ENCODE measurements at places on chromosomes 2 and 18.

- no peak for DNase-seq
Measured at GRCh38 chr2:133012847-133013734, 343.1 kb upstream of the LYPD1 start.

DNA sequence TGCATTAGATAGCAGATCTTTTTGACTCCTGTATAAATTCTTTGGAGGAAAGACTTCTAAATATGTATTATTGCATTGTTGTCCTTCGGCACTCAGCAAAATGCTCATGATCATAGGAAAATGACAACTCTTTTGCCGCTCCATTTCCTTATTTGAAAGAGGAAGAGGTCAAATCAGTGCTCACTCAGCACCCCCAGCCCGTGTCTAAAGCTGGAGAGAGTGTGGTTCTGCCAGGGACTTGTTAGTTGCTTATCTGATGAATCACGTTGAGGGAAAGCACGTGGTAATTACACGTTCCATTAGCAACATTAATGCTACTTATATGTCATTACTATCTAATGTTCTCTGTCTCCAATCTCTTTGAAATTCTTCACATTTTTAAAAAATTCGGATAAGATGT lies 46.0 kb upstream of the MBP start:
- no peak for DNase-seq

DNA sequence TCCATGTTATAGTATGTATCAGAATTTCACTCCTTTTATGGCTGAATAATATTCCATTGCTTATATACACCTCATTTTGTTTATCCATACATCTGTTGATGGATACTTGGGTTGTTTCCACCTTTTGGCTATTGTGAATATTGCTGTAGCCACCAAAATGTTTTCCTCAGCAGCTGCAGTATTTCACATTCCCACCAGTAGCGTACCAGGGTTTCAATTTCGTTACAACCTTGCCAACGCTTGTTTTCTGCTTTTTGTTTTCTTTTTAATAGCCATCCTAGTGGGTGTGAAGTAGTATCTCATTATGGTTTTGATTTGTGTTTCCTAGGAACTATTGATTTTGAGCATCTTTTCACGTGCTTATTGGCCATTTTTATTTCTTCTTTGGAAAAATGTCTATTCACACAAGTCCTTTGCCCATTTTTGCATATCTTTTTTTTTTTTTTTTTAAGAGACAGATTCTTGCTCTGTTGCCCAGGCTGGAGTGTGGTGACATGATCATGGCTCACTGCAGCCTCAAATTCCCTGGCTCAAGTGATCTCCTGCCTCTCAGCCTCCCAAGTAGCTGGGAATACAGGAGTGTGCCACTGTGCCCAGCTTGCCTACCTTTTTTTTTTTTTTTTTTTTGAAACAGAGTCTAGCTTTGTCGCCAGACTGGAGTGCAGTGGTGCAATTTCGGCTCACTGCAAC lies 14.2 kb downstream of the UBXN2A start:
- no peak for DNase-seq

DNA sequence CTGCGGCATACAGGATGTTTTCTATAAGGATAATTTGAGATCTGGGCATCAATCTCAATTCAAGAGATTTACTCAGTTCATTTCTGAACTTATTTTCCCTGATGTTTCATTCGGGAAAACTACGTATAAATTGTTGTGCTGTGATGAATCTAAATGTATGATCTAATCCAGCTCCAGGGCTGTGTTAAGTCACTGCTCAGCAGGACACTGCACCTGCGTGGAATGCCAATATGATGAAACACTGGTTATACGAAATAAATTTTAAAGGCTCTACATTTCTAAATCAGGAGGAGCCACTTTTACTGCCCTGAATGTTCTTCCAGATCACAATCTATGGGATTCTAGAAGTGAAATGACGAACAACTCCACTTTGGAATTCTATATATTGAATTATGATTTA lies 259.0 kb downstream of the HNMT start:
- no peak for DNase-seq

- no peak for DNase-seq
Measured at GRCh38 chr18:60445341-60445740, 72.8 kb upstream of the MC4R start.

DNA sequence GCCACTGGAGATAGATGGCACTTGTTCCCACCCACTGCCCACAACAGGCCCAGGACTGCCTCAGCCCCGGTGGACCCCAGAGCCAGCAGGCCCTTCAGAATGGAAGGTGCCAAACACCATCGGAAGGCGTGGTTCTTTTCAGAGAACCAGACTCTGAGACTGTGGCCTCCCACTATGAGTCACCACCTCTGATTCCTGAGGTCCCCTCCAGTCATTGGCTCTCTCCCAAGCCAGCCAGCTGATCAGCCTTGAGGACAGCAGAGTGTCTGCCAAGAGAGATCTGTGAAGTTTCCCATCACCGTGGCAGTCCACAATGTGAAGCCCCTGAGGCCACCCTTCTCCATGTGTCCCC lies 10.4 kb upstream of the MAP3K2 start:
- no peak for DNase-seq

- DNase-seq, result no peak
Measured at GRCh38 chr2:139194546-139194945, 414.4 kb upstream of the NXPH2 start.

DNA sequence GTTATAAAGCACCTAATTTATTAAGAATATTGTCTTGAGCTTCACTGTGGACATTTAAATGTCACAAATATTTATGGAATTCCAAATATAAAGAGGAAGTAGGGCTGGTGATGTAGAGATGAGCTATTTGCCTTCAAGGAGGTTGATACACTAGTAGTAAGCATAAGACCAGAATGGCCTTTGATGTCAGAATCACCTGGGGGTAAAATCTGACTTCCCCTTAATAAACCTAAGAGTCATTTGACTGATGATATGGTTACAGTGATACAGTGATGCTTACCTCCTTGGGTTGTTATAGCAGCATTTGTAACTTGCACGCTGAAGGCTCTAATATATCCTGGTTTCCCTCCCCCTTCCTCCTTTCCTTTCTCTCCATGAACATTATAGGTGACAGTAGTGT lies 143.7 kb downstream of the CERS6 start:
- DNase-seq, result no peak

DNA sequence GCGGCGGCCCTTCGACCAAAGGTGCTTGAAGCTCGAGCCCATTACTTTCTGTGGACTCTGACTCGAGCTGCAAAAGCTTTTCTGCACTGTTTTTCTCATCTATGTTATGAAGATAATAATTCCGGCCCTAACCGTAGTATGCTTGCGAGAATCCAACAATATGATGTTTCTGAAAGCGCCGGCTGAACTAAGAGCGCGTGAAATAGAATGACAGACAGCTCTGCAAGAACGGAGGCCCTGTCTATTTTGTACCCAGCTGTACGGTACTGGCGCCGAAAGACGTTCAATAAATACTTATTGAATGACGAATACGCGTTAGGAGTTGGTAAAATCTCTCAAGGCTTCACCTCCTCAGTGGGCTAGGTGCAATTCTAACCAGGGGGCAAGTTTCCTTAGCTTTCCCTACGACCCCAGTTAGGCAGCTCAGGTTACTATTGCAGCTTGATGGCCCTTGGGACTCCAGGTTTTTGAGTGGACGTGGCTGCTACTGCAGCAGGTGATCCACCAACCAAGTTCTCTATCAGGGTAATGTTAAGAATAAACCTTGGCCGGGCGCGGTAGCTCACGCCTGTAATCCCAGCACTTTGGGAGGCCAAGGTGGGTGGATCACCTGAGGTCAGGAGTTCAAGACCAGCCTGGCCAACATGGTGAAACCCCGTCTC lies 570 bp downstream of the SCRN3 start:
- no peak for DNase-seq

- no peak for DNase-seq
Measured at GRCh38 chr2:15813481-15814266, 126.7 kb upstream of the MYCN start.

GRCh38 chr18:25819746-25820363 lies 270.6 kb downstream of the SS18 start:
- no peak for DNase-seq

DNA sequence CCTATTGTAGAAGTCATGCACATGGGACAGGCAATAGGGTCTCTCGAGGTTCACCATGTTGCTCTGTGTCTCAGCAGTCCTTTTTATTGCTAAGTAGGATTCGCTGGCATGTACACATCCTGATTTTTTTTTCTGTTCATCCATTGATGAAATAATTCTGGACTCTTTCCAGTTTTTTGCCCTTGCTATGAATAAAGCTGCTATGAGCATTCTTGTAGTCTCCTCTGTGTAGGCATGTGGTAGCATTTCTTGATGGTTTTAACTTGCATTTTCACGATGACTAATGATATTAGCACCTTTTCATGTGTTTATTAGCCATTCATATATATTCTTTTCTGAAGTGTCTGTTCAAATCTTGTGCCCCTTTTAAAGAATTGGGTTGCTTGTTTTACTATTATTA lies 65.8 kb upstream of the EDAR start:
- DNase-seq, result no peak

DNA sequence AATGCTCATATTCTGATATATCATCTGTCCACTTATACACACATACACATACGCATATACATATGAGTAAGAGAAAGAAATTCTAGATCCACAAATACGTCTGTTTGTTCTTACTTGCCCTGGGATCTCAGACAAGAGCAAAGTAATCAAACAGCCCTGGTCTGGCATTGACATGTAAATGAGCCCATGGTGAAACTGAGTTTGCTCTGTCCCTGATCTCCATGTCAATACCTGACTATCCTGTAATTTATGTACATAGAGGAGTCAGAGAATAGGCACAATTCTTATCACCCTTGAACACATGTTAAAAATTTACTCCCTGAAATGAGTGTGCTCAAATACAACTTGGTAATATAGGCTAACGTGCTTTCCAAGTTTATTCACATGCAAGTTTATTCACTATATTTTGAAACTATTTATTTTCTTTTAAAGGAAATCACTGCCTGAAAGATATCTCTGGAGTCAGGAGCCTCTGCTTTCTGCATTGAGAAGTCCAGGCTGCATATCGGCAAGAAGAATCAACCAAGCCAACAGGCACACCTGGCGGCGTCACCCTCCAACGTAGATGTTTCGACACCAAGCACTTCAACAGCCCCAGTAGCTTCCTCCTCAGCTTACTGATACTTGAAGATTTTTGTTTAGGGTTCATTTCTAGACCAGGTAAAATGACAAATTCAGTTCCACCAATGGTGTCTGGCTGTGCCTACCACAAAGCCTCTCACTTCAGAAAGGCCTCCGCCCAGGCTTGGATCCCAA lies 100.6 kb downstream of the CMPK2 start:
- DNase-seq, result no peak

DNA sequence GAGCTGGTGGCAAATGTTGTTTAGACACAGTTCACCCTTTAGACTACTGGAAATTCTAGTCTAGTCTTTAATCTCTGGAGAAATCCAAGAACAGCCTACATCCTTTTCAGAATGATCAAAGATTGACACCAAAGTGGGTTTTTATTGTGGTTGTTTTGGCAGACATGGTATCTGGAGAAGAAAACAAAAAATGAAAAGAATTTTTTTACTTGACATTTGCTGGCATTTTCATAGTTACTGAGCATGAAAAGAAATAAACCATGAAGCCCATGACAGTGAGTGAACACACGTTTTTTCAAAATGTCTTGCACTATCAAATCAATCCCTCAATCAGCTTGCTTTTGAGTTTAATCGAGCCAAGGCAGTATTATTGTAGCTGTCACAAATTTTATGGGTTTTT lies 125.3 kb downstream of the CCBE1 start:
- DNase-seq, result no peak

DNA sequence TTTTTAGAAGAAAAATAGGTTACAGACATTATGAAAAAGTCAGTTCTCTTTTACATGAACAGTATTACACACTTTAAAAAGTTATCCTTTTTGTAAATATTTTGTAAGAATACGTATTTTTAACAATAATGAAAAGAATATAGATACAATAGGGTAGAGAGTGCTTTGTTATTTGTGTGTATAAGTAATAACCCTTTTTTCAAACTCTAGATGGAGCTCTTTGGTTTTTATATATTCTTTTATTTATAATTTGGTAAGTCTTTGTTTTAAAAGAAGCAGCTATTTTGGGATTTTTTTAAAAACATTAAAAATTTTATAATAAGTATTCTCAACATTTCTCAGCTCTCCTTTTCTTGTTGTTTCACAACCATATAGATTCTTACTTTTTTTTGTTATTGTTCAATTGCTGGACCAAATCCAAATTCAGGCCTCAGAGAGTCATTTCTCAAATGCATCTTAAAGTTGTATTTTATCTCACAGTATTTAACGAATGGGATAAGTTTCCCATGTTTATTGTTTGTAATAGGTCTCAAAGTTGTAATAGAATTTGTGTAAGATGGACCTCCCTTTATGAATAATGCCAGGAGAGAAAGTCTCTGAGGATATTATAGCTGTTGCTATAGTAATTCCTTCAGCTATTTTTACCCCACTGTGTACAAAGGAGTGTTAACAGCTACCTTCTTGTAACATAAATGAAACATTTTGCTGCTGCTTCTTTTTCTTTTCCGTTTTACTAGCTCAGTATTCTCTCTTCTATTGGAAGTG lies 46.4 kb downstream of the ACYP2 start:
- no peak for DNase-seq

- DNase-seq, result no peak
Measured at GRCh38 chr2:231183851-231184250, 14.6 kb upstream of the ARMC9 start.

DNA sequence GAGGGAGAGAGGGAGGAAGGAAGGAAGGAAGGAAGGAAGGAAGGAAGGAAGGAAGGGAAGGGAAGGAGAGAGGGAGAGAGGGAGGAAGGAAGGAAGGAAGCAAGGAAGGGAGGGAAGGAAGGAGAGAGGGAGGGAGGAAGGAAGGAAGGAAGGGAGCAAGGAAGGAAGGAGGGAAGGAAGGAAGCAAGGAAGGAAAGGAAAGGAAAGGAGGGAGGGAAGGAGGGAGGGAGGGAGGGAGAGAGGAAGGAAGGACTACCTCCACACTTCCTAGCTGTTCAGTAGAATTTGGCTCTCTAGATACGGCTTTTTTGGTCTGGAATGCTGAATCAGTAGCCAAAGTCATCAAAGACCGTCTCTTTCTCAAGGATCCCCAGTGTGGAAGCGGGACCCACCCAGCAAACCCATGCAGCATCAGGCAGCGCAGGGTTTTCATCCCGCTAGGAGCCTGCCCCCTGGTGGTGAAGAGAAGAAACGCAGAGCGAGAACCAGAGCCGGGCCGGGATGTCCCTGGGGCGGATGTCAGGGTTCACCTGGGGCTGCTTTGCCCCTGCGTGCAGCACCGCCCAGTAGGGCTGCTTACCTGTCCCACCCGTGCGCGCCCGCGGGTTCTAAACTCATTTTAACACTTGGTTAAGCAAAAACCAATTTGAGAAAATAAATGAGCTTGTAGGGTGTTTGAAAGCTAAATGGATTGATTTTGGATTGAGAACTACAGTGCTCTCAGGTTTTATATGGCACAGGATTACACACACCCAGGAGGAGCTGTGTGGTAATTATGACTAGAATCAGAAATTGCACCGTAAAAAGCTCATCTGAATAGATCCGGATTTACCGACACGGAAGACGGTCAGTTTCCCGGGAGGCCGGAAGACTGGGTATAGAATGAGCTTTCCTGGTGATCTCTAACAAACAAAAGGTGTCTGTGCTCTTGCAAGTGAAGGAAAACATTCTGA lies 48.1 kb upstream of the ARL4C start:
- peak; percentile 3 for DNase-seq

All from cerebellar nuclear complex (tissue), 1 donor.